HFFc6 (cell line): ENCODE measurements at places on chromosomes 12 and 14.

- DNase-seq, result no peak
Measured at GRCh38 chr14:53278602-53279506, 125.7 kb upstream of the DDHD1 start.

GRCh38 chr12:69851976-69852375 lies 26.9 kb downstream of the MYRFL start:
- no peak for DNase-seq

GRCh38 chr12:62256408-62257096 lies 3.7 kb upstream of the USP15 start:
- DNase-seq, result no peak

DNA sequence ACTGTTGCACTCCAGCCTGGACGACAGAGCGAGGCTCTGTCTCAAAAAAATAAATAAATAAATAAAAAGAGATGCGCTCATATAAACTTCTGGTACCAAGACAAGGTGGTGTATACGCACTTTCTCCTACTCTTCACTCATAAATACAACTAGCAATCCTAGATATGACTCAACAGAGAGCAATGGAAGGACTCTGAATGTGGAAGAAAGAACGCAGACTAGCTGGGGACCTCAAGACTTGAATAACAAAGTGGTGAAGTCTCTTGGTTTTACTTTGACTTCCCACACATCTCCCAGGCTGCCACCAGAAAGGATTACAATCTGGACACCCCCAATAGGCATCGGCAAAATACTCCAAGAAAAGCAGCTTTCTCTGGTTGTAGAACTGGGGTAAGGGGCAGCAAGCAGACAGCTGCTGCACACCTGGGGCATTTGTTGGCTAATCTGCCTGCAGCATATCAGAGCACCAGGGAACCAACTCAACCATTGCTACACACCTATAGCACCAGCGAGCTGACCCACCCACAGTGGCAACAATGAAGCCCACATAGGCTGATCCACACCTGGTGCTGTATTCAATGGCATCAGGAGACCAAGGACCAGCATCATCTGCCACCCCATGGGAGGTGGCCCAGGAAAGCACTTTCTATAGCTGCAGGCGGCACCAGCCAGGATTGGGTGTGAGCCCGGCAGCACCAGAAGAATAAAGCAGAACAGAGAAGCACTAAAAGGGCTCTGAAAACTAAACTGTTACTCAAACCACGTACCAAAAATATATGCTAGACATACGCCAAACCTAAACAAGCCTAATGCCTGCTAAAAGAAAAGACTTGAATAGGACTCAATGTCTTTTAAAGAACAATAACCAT lies 1231.7 kb upstream of the TMEM132C start:
- DNase-seq, result peak; percentile 61

- peak; percentile 48 for DNase-seq
Measured at GRCh38 chr12:122499991-122500684, 594 bp downstream of the ZCCHC8 start.

GRCh38 chr14:104651876-104652260 lies 37.5 kb upstream of the INF2 start:
- DNase-seq, result no peak

DNA sequence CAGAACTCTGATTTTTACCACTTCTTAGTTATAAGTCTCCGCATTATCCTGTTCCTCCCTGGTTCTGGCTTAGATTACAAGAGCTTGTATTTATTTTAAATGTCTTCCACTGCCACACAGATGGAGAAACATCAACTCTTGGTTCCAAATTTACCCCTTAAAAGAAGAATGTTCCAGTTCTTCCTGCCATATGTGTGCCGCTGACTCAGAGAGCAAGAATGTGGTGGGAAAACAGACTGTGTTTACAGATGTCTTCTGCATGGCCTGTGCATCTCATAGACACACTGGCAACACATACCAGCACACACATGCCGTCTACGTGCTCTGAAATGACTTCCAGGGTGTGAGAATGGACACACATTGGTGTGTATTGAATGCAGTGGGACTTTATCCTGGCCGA lies 383.0 kb downstream of the LRIG3 start:
- DNase-seq, result peak; percentile 47

DNA sequence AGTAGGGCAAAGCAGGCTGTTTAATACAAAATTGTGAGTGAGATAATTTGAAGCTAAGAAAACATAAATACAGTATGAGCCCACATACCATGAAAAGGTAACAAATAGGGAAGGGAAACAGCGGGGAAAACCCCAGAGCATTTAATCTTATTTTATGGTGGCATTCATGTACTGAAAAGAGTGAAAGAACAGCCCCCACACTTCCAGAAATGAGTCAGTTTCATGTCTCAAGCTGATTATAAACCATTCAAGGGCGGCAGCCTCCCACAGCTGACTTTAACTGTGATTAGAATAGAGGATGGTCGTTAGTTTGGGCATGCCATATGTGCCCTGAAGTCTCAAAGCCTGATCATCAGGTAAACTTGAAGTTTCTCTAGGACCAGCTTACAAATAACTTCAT lies 64.5 kb downstream of the FOXG1 start:
- DNase-seq, result no peak

- no peak for DNase-seq
Measured at GRCh38 chr12:127145929-127146789, 1120.8 kb upstream of the TMEM132C start.

GRCh38 chr14:100538351-100539002 lies 48.7 kb downstream of the BEGAIN start:
- no peak for DNase-seq

DNA sequence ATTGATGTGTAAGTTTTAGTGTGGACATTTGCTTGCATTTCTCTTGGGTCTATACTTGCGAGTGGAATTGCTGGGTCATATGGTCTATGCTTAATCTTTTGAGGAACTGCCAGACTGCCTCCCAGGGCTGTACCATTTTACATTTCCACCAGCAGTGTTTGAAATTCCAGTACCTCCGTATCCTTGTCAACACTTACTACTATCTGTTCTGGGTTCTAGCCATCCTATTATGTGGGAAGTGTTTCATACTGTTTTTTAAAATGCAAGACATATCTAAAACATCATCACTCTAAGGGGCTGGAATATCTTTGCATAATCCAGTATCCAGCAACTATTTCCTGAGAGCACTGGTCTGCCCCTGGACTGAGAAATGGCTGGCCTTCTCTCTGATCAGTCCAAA lies 80.2 kb upstream of the RIN3 start:
- DNase-seq, result no peak

DNA sequence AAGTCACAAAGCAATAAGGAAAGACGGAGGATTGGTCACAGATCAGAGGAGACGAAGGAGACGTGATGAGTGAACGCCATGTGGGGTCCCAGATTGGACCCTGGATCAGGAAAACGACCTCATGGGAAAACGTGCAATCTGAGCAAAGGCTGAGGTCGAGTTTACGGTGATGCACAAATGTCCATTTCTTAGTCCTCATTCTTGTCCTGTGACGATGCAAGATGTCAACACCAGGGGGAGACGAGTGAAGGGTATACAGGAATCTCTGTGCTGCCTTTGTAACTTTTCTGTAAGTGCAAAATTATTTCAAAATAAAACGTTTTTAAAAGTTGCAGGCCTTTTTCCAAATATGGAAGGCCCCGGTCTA lies 329.8 kb downstream of the MED13L start:
- no peak for DNase-seq

GRCh38 chr12:102965281-102966155 lies 8.0 kb downstream of the ASCL1 start:
- DNase-seq, result no peak

- no peak for DNase-seq
Measured at GRCh38 chr14:83485591-83485990, 1951.9 kb upstream of the SEL1L start.

DNA sequence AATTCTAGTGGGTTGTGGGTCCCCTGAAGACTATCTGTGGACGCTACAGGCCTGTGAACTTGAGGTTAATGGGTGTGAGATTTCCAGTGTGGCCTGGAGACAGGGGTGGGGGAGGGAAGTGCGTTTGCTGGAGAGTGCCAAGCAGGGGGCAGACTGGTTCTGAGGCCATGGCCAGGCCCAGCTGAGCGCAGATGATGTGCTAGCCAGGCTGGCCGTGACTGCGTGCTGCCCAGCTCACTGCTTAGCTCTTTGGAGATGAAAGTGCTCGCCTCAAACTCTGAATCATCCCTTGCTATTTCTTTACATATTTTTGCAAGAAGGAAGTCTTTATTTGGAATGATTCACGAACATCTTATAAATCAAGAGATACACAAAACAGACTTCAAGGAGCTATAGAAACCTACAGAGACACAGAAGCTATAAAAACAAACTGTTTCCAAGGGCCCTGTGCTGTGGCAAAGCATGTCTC lies 75.2 kb upstream of the PLEKHG3 start:
- peak; percentile 98 for DNase-seq

DNA sequence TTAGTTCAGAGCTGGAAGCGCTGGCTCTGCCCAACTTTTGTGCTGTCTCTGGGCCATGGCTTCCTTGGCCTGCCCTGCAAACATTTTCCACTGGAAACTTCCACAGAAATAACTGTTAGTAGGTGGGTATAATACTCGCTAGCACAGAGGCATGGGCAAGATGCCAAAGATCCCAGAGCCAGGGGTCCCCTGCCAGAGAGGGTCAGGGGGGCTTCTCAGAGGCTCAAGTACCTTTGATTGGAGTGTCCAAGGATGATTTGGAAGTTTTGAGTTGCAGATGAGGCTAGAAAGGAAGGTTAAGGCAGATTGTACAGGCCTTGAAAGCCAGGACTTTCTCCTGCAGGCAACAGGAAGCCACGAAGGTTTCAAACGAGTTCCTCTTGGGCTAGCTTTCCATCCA lies 187.6 kb downstream of the DICER1 start:
- DNase-seq, result no peak

- peak; percentile 57 for DNase-seq
Measured at GRCh38 chr14:77158175-77158881, 16.7 kb upstream of the ZDHHC22 start.

- peak; percentile 45 for DNase-seq
Measured at GRCh38 chr12:95918194-95918993, 24.0 kb downstream of the CCDC38 start.

- DNase-seq, result no peak
Measured at GRCh38 chr12:58009405-58010195, 68.2 kb downstream of the ATP23 start.

GRCh38 chr14:54722791-54723432 lies 156.0 kb downstream of the SAMD4A start:
- DNase-seq, result no peak

GRCh38 chr12:111248236-111249017 lies 120.5 kb downstream of the PHETA1 start:
- no peak for DNase-seq

GRCh38 chr12:81085832-81086231 lies 8.0 kb downstream of the ACSS3 start:
- DNase-seq, result no peak

- no peak for DNase-seq
Measured at GRCh38 chr12:26514364-26514763, 318.6 kb downstream of the ITPR2 start.

DNA sequence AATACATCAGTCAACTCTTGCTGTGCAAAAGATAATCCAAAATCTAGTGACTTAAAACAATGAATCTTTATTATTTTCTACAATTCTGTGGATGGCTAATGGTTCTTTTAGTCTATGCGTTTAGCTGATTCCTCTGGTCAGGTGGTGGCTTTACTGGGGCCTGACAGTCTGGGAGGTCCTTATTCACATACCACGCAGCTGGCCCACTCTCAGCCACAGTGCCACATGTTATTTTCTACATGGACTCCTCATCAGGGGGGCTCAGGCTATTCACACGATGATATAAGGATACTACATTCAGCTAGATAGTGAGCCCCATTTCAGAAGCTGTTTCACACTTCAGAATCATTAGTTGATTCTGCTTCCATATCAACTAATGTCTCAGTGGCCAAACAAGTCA lies 287.5 kb upstream of the MGAT4C start:
- DNase-seq, result no peak

DNA sequence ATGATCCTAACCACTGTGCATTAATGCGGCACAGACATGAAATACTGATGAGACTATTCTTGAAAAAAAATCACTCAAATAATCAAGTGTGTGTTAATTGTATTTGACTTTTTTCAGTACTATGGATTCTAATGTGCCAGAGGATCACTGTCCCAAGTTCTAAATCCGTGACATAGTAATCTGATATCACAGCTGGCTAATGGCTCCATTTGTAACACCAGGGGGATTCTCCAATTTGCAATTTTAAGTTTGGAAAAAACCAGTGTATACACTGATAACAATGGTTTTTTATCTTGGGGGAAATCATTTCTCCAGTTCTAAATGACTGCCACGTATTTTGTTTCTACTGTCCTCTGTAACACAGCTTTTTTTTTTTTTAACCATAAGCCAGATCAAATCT lies 33.0 kb downstream of the MPHOSPH9 start:
- no peak for DNase-seq

- peak; percentile 88 for DNase-seq
Measured at GRCh38 chr14:99035712-99036610, 236.0 kb downstream of the BCL11B start.

DNA sequence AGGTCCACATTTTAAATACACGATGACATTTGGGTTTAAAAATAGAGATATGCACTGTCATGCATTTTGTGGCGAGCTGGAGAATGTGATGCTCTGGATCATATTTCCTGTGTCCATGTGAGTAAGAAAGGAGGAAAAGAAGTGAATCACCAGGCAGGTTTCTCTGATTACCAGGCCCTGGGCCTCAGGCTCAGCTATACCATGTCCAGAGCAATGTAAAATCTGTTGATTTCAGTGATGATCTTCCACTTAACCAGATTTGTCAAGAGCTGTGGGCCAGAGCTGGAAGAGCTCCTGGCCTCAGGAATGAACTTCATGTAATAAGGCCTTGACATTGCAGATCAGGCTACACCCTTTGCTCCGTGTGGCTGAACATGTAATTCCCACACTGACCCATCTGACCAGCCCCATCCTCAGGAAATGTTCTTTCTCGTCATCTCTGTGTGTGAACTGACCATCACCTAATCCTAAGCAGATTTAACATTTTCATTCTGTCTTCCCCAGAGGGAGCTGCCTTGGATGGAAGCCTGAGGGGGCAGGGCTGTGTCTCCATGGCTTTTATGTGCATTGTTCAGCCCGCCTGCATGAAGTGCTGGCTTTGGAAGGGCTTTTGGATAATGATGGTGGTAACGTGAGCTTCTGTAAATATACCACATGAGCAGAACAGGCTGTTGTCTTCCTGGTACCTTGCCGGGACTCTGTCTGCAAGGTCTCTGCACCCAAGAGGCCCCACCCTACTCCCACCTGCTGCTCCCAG lies 54.5 kb downstream of the CRACR2A start:
- peak; percentile 94 for DNase-seq

DNA sequence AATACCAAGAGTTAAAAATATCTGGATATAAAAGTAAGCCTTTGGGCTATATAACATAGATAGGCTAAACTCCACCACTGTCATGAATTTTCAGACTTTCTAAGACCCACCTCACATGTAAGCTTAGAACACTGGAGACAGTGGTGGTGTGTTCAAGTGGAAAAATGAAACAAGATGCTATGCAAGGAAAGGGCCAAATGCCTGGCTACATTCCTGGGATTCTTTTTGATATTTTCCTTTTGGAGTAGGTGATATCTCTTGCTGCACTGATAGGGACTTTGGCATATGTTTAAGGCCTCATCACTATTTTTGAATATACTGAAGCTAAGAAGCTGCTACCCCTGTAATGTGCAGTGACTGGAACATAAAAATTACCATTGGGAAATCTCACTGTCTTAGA lies 341.3 kb downstream of the SLC16A7 start:
- no peak for DNase-seq
